Sciatic nerve (tissue), 2 donors: ENCODE measurements at places on chromosomes 1 and 21.

GRCh38 chr1:6732942-6733341 lies 31.3 kb upstream of the DNAJC11 start:
- no peak for DNase-seq

- DNase-seq, result no peak
These were observed 184.6 kb downstream of the KCNT2 start for GRCh38 chr1:196423612-196424011.

DNA sequence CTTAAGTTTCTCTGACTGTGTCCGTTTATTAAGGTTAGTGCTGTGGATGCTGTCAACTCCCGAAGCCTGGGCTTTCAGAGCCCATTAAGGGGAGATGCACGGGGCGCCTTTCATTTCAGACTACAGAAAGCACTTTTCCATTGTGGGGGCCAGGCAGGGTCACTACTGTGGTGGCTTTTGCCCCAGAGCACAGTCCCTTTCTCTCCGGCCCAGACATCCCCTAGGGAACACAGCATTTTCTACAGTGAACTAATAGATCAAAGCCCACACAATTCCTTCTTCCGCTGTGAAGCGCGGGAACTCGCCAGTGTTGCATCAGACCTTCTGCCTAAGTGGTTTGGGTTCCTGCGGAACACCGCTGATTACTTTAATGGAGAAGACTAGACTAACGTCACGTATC lies 26.8 kb upstream of the MAP1LC3C start:
- DNase-seq, result no peak

DNA sequence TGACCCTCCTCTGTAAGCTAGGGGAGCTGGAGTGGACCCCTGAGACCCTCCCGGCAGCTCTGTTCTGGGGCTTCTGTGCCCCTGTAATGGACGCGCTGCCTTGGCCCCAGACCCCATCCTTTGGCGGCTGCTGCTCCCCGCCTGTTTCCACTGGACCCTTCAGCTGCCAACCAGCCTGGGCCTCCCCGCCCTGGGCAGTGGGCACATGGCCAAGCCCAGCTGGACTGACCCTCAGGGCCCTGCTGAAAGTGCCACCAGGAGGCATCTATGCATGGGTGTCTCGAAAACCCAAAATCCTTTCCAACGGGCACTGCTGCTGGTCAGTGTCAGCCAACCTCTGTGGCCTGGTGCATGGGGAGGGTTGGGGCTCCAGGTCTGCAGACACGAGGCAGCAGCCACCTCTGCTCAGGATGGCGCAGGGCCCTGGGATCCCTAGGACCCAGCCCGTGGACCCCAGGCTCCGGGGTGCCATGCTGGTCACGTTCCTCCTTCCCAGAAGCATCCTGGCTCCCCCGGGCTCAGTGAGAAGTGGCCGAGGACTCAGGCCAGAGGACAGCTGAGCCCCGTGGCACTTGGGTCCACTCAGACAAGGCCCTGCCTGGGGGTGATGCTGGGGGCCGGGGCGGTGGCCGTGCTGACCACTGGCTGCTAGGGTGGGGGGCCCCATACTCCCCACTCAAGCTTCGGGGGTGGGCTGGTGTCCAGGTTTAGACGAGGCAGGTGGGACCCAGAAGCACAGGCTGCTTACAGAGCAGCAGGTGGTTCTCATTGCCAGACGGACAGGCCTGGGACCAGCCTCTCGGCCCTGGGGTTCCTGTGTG lies 46.9 kb downstream of the SLX9 start:
- peak; percentile 50 for DNase-seq

- no peak for DNase-seq
These were observed 150.3 kb upstream of the SGIP1 start for GRCh38 chr1:66383611-66384010.

DNA sequence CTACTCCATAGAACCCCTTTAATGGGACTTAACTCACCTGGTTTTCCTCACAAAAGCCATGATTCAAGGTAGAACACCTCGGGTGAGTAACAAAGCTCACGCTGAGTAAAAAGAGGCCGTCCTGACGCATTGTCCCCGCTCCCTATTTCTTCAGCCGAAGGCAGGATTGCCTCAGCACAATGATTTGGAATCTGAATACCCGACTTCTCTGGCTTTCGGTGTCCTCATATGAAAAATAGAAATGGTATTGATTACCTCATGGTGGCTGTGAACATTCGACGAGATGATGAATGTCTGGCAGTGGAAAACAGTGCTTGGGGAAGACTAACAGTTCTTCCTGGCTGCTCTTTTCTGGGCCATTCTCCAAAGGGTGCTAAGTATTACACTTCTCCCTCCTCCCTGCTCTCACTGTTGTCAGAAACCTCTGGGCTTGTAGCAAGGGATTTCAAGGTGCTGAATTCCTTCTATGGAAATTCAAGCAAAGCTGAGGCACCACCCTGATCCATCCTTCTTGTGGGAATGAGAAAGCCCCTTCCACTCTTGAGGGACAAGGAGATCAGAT lies 148.3 kb downstream of the C1orf94 start:
- DNase-seq, result no peak

GRCh38 chr1:178278916-178279686 lies 185.2 kb downstream of the RASAL2 start:
- no peak for DNase-seq

GRCh38 chr1:150089846-150090520 lies 22.4 kb downstream of the VPS45 start:
- no peak for DNase-seq

GRCh38 chr1:75672528-75673393 lies 51.7 kb upstream of the ACADM start:
- DNase-seq, result no peak

GRCh38 chr21:28903448-28903847 lies 89.2 kb downstream of the LTN1 start:
- no peak for DNase-seq

DNA sequence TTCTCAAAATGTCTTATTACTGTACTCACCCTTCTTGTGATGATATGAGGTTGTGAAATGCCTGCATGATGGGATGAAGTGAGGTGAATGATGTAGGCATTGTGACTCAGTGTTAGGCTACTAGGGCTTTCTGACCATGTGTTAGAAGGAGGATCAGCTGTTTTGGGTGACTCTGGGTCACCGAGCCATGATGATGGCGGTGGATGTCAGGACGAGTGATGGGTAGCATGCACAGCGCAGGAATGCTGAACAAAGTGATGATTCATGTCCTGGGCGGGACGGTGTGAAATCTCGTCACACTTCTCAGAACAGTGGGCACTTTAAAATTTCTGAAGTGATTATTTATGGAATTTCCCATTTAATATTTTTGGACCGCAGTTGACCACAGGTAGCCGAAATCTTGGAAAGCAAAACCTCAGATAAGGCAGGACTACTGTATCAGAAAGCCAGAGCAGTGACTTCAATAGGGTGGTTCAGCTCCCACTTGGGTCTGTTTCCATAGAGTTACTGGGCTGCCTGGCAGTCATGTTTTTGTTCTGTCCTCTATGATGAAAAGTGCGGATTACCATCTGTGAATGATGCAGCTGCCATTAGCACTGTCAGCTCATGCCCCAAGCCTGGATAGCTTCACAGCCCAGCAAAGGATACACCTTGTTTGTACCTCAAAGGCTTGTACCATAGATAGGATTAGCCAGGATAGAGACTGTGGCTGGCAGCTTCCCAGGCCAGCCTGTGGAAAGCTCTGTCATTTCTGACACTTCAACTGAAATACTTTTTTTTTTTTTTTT lies 26.6 kb downstream of the IL6R start:
- DNase-seq, result no peak

DNA sequence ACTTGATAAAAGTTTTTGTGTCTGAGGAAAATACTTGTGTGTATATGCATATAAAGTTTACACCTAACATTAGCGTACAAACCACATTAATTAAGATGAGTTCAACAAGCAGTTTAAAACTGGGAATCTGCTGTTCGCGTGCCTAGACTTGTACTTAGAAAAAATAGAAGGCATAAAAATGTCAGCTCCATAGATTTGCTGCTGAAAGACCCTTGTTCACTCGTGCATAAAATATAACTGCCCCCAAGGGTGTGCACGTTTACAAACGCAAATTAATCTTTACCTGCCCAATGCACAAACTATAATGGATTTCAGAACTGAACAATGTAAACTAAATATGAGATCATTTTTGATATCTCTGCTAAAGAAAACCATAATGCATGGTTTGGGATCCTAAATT lies 392.3 kb upstream of the ADGRL2 start:
- DNase-seq, result no peak

DNA sequence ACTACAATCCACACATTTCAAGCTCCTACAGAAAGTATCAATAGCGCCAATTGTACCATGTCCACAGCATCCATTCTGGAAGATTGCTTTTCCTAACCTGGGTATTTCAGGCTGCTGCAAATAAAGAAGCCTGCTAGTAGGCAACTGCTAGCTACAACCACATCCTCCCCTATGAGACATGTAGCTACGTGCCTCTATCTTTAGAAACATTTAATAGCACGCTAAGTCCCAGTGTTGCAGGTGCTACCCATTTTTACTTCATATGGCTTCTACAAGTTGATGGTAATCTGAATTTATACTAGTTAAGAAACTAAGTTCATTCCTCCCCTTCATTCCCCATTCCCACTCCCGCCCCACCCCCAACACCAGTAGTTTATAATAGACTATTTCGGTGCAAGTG lies 7.4 kb upstream of the AMPD1 start:
- DNase-seq, result no peak

- no peak for DNase-seq
These were observed 5.8 kb downstream of the CDC42BPA start for GRCh38 chr1:227312361-227313025.

GRCh38 chr1:205735218-205735617 lies 14.8 kb downstream of the NUCKS1 start:
- no peak for DNase-seq

- no peak for DNase-seq
These were observed 3.9 kb upstream of the WNT2B start for GRCh38 chr1:112504661-112505399.

- no peak for DNase-seq
These were observed 26.0 kb downstream of the RNASEL start for GRCh38 chr1:182563095-182563494.

- DNase-seq, result no peak
These were observed 31.9 kb downstream of the GLUL start for GRCh38 chr1:182359645-182360044.

GRCh38 chr1:112625696-112626095 lies 6.1 kb downstream of the CAPZA1 start:
- no peak for DNase-seq

- no peak for DNase-seq
These were observed 189.8 kb downstream of the CLIC6 start for GRCh38 chr21:34858559-34858958.

DNA sequence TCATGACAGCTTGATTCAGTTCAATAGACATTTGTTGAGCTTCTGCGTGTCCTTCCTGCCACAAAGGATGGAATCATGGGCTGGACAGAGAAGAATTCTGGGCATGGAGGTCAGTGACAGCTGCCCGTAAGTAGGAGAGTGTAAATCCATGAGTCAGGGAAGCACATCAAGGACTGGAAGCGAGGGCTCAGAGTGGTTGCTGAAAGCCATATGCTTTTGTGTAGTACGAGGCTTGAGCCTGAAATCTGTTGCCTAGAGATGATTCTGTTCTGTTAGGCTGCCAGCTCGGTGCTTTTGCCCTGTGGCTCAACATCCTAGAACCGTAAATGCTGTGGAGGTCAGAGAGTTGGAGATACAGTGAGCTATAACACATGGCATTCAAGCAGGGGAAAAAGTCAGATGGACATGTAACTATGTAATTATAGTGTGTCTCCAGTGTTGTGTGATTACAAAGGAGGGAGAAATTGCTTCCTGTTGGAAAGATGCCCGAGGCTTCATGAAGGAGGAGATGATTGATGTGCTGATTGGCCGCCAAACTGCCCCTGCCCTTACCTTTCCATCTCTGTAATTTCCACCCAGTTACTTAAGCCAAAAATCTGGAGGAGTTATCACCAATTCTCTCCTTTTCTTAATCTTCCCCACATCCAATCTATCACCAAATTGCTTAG lies 92.8 kb upstream of the CACNA1E start:
- no peak for DNase-seq

DNA sequence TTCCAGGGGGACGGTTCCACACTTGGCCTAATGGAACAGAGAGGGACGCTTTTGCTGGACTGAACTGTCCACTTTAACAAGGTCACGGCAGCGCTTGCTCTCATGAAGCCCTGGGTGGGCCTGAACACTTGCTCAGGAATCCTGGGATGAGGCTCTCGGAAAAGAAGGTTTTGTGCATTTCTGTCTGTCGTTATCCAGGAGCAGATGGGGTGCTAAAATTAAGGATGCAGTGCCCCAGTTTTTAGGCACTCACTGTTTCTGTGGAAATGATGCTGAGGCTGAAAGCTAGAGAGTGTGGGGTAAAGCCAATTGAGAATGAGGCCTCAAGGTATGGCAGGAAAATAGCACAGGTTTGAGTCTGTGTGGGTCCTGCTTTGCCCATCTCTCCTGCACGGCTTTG lies 111.0 kb downstream of the DAB1 start:
- DNase-seq, result no peak

DNA sequence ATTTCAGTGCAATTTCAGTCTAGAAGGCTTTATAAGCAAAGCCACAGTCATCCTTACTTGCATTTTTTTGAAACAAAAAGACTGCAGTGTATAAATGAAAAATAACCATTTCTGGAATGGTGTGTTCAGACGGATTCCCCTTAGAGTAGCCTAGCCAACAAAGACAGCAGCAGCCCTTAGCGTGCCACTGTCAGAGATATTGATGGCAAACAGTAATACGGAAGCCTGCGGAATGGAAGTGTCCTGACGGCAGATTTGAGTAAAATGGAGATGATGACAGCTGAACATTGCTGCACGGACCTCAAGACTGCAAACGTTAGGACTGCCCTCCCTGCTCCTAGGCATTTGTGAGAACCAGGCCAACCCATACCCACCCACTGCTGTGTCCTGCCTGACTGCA lies 54.7 kb downstream of the PDE9A start:
- no peak for DNase-seq

- no peak for DNase-seq
These were observed 204.8 kb downstream of the KCNK2 start for GRCh38 chr1:215287362-215287761.

GRCh38 chr1:199273837-199274379 lies 635.1 kb downstream of the PTPRC start:
- DNase-seq, result no peak

GRCh38 chr1:62433861-62434617 lies 2.8 kb upstream of the USP1 start:
- DNase-seq, result no peak

GRCh38 chr1:183238071-183238470 lies 52.0 kb downstream of the LAMC2 start:
- no peak for DNase-seq

DNA sequence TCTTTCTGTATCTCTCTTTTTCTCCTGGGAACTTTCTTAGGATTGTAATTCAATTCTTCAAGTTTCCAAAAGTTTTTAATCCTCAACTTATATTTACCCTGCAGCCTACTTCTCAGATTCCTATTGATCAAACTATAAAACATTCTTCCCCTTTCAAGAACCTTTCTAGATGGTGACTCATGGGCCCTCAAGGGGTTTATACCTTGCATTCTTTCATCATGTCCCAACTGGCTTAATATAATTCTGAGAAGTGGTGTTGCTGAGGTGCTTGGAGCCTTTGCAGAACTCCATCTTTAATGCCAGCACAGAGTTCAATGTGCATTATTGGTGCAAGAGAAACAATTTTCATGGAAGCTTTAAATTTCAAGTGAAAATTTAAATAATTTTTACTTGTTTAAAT lies 273.4 kb downstream of the VAV3 start:
- DNase-seq, result no peak
